ENCODE measurements at places on chromosomes 13 and 19.

GRCh38 chr13:30907121-30907861 lies 1.2 kb downstream of the MEDAG start:
- DNase-seq, result no peak

DNA sequence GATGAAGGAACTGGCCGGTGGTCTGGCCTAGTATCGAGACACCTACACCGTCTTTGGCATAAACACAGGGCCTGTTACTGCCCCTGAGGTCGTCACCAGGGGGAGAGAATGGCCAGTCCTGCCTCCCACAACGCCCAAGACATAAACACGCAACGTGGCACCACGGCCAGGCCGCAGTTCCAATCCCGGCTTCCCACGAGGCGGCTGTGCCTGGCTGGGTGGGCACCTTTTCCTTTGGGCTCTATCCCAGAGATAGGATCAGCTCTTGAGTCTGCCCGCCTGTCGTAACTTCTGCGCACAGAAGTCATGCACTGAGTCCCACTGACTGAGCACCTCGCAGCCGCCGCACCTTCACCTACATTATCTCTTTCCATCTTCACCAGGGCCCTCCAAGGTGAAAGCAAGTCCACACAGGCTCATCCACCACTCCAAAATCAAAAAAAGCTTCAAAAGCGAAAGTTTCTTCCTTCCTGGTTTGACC lies 1.1 kb downstream of the MIER2 start:
- no peak for DNase-seq

GRCh38 chr19:49861541-49862378 lies 5.6 kb downstream of the PNKP start:
- DNase-seq, result no peak

- no peak for DNase-seq
Observed at GRCh38 chr19:13016245-13016627, 21.0 kb downstream of the NFIX start.

DNA sequence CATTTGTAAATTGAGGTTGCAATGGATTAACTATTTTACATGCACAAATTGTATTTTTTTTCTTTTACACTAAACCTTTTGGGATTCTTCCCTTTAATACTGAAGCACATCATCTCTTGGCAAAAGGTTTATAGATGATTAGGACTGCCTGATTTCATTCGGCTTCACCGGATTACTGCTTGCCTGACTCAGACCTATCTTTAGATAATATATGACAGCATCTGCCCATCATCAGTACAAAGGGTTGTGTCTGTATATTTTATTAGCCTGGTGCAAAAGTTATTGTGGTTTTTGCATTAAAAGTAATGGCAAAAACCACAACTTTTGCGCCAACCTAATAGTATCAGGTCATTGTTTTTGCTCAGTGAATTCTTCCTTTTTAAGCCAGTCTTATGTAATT lies 316.2 kb upstream of the HTR2A start:
- DNase-seq, result no peak

- no peak for DNase-seq
Observed at GRCh38 chr13:94296471-94296870, 183.0 kb downstream of the DCT start.

GRCh38 chr13:96141032-96141431 lies 51.1 kb downstream of the HS6ST3 start:
- no peak for DNase-seq

DNA sequence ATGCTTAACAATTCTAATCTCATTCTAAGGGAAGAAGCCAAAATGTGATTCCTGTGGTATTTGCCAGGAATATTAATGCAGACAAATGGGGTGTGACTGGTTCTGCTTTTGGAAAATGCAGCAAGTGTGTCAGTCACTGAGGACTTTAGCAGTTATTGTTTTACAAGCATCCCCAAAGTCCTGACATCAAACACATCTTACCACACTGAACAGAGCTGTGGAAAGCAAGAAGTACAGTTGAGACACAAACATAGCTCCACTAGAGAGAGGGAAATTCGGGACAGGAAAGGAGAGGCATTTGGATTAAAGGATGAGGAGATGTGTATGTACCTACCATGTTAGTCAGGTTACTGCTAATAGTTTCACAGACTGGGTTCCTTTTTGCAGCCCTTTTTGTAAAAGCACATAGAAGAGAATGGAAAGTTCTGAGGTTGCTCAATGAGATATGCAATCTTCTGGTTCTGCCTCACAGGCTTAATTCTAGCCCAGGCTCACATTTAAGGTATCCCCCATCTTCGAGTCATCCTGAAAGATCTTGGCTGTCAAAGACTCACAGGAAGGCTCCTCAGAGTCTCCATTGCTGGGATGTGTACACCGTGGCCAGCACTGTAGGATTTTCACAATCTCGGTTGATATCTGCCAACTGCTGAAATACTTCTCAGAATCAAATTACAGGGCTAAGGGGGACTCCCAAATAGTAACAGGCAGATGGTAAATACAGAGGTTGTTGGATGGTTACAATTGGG lies 316.6 kb downstream of the DNAJC15 start:
- DNase-seq, result no peak

GRCh38 chr19:5814123-5814851 lies 9.4 kb downstream of the NRTN start:
- DNase-seq, result no peak

- peak; percentile 64 for DNase-seq
Observed at GRCh38 chr19:38134540-38135149, 89.4 kb downstream of the DPF1 start.

- DNase-seq, result peak; percentile 70
Observed at GRCh38 chr19:16677055-16677454, 16.1 kb downstream of the TMEM38A start.

- no peak for DNase-seq
Observed at GRCh38 chr19:36377541-36378178, 1.3 kb downstream of the ZFP14 start.

GRCh38 chr19:34454091-34454490 lies 25.9 kb downstream of the UBA2 start:
- DNase-seq, result no peak

DNA sequence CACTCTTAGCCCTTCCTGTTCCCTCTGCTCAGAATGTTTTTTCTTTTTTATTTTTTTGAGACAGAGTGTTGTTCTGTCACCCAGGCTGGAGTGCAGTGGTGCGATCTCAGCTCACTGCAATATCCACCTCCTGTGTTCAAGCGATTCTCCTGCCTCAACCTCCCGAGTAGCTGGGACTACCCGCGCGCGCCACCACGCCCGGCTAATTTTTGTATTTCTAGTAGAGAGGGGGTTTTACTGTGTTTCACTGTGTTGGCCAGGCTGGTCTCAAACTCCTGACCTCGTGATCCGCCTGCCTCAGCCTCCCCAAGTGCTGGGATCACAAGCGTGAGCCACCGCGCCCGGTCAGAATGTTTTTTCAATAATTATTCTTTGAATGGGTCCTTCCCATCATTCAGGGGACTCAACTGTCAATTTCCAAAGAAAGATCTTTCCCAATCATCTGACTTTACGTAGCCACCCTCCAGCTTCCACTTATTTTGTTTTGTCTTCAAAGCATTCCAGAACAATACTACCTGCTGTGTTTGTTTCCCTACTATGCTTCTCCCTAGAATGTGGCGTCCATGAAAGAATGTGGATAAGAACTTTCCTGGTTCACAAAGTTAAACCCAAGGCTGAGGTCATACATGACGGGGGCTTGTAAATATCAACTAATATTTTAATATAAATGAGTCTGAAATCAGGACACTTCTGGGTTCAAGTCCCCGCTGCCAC lies 1.2 kb downstream of the NDUFA7 start:
- no peak for DNase-seq

- DNase-seq, result no peak
Observed at GRCh38 chr13:99347911-99348451, 40.8 kb upstream of the GPR183 start.

DNA sequence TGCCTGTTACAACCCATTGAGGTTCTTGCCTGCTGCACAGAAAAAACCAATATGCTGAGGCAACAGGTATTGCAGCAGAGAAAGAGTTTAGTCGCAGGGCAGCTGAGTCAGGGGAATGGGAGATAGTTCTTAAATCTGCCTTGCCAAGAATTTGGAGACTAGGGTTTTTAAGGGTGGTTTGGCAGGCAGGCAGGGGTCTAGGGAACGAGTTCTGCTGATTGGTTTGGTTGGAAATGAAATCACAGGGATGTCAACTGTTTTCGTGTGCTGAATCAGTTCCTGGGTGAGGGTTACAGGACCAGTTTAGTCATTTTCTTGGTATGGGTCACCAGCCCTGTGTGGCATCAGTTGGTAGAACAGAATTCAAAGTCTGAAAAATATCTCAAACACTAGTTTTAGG lies 36.6 kb downstream of the PDS5B start:
- DNase-seq, result no peak

GRCh38 chr13:86840250-86841191 lies 830.6 kb upstream of the SLITRK5 start:
- DNase-seq, result no peak

DNA sequence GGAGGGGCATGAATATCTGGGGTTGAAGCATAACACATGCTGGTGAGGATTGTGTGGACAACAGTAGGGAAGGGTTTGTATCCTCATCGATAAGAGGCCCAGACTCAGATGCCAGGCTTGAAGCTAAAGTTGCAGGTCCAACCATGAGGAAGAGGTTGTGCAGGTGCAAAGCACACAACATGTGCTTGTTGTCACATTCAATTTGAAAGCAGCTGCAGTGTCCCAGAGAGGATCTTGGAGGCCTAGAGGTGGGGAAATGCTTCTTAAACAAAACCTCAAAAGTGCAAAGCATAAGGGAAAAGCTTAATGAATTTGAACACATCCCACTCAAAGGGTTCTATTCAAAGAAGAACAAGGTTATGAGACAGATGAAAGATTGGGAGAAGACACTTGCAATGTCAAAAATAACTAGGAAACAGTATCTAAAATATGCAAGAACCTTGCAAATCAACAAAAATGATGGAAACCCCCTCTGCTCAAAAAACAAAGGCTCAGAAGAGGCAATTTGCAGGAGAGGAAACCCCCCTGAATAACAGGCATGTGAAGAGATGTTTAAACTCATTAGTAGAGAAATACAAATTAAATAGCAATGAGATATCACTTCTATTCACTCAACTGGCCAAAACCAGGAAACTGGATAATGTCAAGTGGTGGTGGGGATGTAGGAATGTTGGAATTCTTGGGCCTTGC lies 187.1 kb downstream of the KATNAL1 start:
- no peak for DNase-seq

GRCh38 chr19:49666120-49666444 lies 349 bp downstream of the BCL2L12 start:
- DNase-seq, result no peak

GRCh38 chr13:42355491-42356183 lies 83.7 kb downstream of the AKAP11 start:
- DNase-seq, result no peak

- no peak for DNase-seq
Observed at GRCh38 chr13:57045826-57046546, 94.7 kb upstream of the PRR20A start.

- no peak for DNase-seq
Observed at GRCh38 chr13:25768838-25769237, 283.0 kb downstream of the SHISA2 start.

- DNase-seq, result no peak
Observed at GRCh38 chr13:109707742-109708617, 78.4 kb downstream of the IRS2 start.

- no peak for DNase-seq
Observed at GRCh38 chr13:29975283-29975682, 124.9 kb upstream of the UBL3 start.

All from suppressor macrophage (primary cell).